CD4-positive, alpha-beta memory T cell (primary cell): ENCODE measurements at places on chromosomes 4 and X.
A peak's percentile ranks its signal among the peaks of the same experiment; 100 is the strongest.

DNA sequence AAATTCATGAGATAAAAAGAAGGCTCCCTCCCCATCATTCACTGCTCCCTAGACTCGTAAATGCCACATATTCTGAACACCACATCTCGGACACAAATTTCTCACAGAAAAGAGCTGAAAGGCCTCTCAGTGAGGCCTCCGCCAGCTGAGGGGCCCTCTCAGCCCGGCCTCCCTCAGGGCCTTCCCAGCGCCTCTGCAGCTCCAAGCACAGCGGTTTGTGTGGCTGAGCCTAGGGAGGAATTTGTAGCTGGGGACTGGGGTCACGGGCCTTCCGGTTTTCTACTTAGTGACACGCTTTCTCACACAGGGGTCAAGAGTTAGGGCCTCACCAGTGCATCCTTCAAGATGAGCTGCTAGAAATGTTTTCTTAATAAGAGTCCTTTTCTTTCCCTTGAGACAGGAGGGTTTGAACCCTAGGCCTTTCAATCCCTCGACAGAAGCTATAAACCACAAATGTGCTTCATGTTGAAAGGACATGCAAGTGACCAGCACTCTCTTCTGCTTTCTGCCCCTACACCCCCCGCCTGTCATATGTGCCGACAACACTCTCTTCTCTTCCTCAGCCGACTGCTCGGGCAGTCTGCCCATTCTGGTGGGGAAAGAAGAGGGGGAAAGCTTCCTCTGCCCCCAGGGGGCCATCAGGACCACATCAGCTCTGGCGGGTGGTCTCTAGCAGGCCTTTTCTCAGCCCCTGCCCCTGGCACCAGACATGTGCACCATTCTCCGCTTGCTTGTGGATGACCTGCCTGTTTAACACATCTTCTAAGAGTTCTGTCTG lies 104.9 kb downstream of the CHIC2 start:
- no peak for DNase-seq

DNA sequence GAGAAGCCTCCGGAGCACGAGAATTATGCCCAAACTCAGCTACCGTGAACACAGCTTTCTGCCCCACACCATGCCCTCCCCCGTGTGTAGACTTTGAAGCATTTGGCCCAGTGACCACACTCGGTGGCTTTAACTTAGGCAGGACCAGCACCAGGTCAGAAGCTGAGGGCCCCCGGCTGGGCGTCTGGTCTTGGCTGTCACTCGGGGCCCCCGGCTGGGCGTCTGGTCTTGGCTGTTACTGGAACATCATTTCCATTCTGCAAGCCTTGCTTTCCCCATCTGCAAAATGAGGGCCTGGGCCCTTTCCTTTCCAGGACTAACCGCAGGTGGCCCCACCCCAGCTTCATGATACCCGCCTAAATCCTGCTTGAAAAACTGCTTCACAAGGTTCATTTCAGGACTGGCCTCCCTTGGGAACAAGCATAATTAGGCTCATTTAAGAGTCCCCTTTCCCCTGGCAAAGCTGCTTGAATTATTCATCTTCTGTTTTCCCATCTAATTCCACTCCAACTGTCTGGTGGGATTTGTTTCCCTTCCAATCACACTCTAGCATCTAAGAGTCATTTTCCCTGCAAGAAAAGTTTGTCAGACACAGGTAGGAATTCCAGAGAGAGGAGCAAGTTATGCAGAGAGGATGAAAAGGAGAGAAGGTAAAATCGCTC lies 82.5 kb downstream of the WFS1 start:
- DNase-seq = no peak

- no peak for DNase-seq
These were observed 142.3 kb downstream of the RCHY1 start for GRCh38 chr4:75371915-75372314.

DNA sequence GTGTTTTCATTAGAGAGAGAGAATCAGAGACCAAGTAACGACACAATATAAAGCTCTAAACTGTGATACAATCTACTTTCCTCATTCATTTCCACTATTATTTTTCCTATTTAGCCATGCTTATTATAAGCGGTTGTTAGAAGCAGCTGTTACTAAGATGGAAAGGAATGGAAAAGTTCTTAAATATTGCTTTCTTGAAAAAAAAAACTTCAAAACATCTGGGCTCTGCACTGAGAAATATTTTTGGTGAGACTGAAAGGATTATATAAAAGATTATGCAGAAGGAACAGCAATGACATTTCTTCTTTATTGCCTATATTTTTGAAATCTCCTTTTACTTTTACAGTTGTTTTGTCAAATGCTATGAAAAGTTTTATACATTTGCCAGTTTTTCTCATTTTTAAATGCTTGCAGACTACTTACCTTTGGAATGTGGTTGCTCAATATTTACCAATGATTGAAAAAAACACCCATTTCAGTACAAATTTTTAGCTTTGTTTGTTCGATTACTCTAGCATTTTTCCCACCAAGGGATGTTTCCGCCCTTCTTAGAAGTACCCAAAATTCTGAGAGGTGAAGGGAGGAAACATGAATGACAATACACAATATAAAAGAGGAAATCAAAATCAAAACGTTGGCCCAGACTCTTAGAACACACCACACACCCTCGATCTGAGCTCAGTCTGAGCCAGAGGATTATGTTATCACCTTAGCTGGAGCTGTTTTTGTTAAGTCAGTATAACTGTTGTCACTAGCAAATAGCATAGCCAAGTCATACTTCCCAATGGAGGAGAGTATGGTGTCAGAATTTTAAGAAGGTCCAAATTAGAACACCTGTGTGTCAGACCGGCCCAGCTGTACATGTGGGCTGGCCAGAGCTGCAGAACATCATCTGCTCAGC lies 18.4 kb downstream of the DKK2 start:
- DNase-seq = no peak

- no peak for DNase-seq
These were observed 10.3 kb downstream of the FHDC1 start for GRCh38 chr4:152946446-152946845.

GRCh38 chrX:72255445-72255844 lies 16.6 kb upstream of the ERCC6L start:
- no peak for DNase-seq

DNA sequence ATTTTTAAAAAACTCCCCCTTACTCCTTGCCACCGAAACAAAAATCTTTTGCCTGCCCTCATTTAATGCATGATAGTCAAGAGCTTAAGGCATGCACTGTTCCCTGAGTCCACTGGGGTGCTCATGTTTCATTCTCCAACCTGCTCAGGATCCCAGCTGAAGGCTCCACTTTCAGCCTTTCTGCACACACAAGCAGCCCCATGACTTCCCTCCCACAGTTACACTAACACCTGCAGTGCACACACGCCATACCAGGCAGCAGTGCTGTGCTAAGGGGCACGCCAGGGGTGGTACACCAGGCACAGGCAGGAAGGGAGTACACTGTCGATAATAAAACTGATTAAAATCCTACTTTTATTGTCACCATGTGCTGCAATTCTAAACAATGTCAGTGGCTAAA lies 385.2 kb downstream of the BMPR1B start:
- DNase-seq = no peak

DNA sequence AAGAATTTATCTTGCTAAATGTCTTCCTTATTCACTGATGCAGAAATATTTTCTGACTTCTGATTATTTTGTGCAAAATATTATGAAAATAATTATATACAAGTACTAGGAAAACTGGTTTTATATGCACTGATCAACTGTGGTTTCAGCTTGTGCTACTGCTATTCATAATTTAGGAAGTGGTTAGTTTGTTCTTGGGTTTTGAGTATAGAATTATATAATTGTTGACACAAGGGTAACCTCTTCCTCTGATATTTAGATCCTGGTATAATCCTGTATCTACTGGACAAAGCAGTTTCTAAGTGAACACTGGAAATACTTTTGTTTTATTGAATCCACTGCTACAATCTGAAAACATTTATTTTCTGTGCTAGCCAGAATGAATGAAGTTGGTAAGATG lies 182.8 kb downstream of the PDGFC start:
- DNase-seq = no peak

DNA sequence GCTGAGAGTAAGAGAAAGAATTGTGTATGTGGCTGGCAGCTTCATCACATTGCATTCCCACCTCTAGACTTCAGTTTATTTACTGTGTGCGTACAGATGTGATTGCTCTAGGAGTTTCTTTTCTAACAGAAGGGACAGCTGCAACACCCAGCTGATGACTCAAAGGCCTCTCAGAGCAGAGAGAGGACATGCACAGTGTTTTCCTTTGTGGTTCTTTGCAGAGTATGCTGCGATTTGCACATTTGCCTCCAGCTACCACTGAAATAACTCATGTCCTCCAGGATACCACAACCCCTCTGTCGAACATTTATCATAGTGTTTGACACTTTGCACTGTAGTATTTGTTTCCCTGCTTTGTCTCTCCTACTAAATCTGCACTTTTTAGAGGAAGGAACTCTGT lies 294.1 kb downstream of the STIM2 start:
- DNase-seq = no peak

DNA sequence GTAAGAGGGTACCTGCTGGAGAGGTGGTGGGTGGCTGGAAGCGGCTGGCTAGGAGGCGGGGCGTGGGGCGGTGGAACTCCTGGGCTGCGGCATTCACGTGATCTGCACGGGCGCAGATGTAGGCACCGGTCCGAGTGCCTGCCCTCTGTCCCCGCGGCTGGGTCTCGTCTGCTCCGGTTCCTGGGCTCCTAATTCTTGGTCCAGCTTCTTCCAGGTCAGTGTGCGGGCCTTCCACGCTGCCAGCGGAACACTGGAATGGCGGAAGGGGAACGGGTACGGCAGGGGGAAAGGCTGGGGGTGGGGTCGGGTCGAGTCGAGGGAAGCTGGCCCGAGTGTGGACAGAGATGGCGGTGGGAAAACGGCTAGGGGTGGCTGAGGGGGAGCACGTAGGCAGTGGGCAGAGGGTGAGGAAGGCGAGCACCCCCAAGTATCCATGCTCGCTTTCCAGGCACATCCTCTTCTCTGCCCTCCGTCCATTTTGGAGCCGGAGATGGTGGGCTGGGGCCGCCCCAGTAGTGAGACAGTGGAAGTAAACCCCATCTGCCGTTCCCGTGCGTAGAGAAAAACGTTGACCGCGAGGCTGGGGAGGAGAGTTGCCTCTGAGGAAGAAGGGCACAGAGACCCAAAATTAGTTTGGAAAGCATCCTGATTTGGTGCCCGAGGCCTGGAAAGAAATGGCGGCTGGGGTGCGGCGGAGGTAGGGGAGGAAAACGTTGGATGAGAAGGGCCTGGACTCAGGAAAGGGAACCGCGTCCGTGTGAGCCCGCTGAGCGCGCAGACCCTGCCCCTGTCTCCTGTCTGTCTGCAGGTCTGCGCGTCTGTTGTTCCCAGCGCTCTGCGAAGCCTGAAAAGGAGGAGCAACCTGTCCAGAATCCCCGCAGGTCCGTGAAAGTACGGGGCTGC lies at the start of gene TCEAL4:
TSS of gene TCEAL4 (plus strand) at position 105 of the 903 bp plus-strand sequence. CDS start 1,161 bp downstream, outside the sequence.
- DNase-seq = peak; percentile 20

DNA sequence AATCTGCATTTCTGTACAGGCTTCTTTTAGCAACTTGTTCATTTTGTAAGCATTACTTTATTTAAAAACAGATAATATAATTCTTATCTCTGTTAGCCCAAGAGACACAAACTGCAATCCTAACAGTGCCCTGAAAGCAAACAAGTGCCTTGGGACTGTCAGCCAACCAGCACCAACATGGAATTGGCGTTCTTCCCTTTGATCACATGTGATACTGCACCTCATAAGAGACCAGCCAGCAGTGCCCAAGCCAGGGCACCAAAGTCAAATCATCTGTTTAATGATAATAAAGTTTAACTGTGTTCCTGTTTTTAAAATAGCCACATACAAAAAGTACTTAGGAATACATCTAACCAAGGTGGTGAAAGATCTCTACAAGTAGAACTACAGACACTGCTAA lies 223.2 kb downstream of the PRDM5 start:
- DNase-seq = no peak

DNA sequence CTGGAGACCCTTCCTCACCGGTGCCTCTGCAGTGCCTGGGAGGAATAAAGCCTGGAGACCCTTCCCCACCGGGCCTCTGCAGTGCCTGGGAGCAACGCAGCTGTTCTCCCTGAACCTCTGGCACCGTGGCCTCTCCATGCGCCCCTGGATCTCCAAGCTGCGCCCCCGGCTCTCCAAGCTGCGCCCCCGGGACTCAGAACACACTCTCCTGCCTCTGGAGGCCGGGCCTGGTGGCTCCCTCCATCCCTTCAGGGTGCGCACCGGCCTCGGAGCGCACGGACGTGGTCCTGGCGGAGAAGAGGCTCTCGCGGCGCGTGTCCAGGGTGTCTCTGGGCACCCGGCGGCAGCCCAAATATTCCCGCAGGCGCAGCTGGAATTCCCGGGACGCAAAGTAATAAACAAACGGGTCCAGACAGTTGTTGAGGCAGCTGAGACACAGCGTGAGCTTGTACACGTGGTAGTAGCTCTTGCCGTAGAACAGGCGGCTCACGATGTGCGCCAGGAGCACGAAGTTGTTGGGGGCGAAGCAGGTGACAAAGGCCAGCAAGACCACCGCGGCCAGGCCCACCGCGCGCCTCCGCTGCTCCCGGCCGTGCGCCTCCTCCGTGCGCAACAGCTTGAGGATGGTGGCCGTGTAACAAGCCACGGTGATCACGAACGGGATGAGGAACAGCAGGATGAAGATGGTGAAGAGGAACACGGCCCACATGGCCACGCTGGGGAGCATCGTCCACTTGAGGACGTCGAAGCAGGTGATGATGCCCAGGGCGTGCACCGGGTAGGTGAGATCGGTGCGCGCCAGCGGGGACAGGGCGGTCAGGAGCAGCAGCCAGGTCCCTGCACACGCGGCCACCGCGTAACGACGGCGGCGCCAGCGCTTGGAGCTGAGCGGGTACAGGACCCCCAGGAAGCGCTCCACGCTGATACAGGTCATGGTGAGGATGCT lies 12.8 kb upstream of the ASMTL start:
- no peak for DNase-seq

GRCh38 chrX:63525491-63525890 lies 174.4 kb upstream of the SPIN4 start:
- DNase-seq = no peak

GRCh38 chr4:27096142-27096824 lies 235.6 kb downstream of the STIM2 start:
- no peak for DNase-seq

DNA sequence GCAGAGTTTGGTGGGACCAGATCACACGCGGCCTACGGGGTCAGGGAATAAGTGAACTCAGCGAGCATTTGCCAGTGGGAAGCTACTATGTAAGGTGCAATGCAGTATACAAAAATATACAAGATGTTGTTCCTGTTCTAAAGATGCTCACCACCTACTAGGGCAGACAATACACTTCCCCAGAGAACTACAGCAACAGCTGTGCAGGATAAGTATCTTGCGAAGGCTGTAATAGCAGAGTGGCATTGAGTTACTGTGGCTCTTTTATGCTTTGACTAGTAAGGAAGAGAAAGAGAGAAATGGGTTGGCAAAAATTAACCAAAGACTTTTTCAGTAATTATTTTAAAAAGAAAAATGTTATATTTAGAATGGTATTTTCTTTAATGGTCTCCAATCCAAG lies 61.2 kb downstream of the CDS1 start:
- no peak for DNase-seq

GRCh38 chr4:53150631-53151488 lies 215.0 kb downstream of the SCFD2 start:
- DNase-seq = no peak

DNA sequence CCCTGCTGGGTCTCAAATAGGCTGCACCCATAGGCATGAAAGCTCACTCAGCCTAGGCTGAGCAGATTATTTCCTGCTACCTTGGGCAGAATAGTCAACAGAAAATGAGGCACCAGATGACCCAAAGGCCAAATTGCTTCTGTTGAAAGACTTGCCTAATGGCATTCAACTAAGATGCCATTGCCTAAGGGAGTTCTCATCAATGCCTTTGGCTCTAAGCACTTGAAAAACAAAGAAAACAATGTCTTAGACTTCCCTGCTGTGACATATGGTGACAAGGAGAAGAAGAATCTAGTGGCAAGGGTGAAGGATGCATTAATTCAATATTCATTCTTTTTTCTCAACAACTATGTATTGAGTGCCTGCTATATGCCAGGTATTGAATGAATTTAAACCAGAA lies 25.7 kb upstream of the PCDH19 start:
- no peak for DNase-seq
